Inflammatory macrophage (primary cell): ENCODE measurements at places on chromosomes 12 and 14.

- DNase-seq, result peak; percentile 94
These were observed 42.0 kb downstream of the EVL start for GRCh38 chr14:100107236-100107635.

DNA sequence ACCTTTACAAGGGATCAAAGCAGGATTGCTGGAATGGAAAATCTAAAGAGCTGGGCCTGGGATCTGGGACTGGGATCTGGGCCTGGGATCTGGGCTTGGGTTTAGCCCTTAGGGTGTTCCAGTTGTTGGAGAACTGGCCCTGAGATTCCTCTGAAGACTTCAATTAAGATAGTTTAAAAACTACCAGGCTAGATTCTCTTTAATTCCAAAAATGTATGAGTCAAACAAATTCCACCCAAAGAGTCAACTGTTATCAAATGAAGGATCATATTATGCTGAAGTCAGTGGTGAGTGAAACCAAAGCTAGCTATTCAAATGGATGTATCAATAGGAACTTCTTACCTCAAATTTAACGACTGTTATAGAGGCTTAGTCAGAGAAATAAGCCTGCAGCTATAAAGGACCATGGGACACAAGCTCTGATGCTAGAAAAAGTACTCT is 40.5 kb downstream of the LIMA1 start:
- no peak for DNase-seq

GRCh38 chr14:97485201-97485600 is 688.0 kb downstream of the VRK1 start:
- DNase-seq, result no peak

- DNase-seq, result no peak
These were observed 26.4 kb upstream of the FAM222A start for GRCh38 chr12:109687250-109687649.

GRCh38 chr14:95314609-95315008 is 5.1 kb downstream of the CLMN start:
- DNase-seq, result peak; percentile 65

GRCh38 chr14:99717682-99718013 is 33.5 kb downstream of the CYP46A1 start:
- DNase-seq, result no peak

GRCh38 chr14:61418746-61419145 is 97.4 kb downstream of the PRKCH start:
- no peak for DNase-seq

GRCh38 chr12:54589964-54590363 is 1.5 kb upstream of the PPP1R1A start:
- DNase-seq, result no peak

DNA sequence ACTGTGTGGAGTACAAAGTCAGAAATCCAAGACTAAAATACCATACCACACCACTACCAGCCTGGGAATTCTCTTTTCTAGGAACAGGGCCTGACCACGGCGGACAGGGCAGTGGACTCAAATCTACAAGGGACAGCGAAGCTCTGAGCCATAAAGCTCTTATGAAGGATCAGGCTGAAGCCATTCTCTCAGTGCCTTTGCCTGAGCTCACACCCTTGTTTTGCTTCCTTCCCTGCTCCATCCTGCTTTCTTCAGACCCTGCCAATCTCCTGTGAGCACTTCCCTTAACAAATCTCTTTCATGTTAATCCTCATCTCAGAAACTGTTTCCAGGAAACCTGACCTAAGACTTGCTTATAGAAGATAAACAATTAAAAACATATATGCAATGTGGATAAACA is 398.5 kb downstream of the MDGA2 start:
- no peak for DNase-seq

DNA sequence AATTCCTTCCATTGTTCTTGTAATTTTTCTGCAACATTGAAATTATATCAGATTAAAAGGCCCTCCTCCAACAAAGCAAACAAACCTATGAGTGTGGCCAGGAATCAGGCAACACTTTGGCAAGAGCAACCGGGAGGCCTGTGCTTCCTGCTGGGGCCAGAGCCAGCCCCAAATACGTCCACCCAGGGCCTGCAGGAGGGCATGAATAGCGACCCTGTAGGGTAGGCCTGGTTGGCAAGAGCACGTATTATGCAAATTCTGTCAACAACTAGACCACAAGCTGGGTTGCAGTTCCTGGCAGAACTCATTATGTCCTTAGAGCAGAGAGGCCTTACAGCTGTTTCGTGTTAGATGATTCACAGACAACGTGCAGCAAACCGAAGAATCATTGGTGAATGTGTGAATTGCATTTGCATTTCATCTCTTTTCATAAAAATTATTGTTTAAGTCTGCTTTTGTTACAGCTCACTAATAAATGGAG is 26.9 kb upstream of the LGALS3 start:
- peak; percentile 76 for DNase-seq

GRCh38 chr12:78002878-78003277 is 172.2 kb downstream of the NAV3 start:
- DNase-seq, result no peak
